ENCODE measurements at places on chromosomes 4 and X.

DNA sequence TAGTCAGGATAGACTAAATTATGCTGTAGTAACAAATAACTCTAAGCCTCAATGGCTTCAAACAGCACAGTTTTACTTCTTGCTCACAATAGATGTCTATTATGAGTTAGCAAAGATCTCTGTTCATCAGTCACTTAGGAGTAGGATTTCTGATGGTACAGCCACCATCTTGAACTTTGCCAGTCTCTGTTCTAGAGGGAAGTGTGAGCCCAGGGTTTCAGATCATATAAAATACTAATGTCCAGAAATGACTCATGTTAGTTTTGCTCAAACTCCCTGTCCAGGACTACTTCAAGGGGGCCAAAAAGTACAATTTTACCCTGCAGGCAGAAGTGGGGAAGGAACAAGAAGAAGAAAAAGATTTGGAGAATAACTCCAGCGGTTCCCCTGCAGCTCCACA is 77.1 kb upstream of the LSM6 start:
- DNase-seq: no peak

- no peak for DNase-seq
These were observed 131.0 kb downstream of the COX18 start for GRCh38 chr4:72938516-72938915.

- DNase-seq: no peak
These were observed 537 bp downstream of the RBM10 start for GRCh38 chrX:47145395-47146120.

- DNase-seq: no peak
These were observed 619.7 kb downstream of the GRXCR1 start for GRCh38 chr4:43512253-43512652.

GRCh38 chrX:118143578-118143977 is 27.0 kb upstream of the KLHL13 start:
- DNase-seq: no peak

DNA sequence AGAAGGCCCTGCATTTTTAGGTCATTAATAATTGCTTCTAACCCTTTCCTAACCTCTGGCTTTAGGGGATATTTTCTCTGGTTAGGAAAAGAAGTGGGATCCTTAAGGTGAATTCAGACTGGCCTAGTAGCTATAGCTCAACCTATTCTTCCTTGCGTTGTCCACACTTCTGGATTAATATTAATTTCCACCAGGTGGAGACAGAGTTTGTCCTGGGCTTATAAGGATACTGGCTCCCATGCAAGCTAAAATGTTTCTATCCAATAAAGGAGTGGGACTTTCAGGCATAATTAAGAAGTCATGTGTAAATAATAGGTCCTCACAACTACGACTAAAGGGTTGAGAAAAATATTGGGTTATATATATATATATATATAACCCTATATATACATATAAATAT is 860.0 kb upstream of the POU3F4 start:
- no peak for DNase-seq

DNA sequence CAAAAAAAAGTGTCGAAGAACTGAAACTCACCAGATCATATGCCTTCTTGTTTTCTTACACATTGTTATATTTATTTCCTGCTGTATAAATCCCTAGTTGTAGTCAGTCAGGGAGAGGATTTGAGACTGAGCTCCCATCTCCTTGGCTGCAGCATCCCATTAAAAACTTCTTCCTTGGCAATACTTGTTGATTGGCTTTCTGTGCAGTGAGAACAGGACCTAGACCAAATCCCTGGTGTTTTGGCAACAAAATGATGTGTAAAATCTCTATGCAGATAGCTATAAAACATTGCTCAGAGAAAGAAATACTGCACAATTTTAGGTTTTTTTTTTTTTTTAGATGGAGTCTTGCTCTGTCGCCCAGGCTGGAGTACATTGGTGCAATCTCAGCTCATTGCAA is 47.9 kb downstream of the TRIML1 start:
- no peak for DNase-seq

DNA sequence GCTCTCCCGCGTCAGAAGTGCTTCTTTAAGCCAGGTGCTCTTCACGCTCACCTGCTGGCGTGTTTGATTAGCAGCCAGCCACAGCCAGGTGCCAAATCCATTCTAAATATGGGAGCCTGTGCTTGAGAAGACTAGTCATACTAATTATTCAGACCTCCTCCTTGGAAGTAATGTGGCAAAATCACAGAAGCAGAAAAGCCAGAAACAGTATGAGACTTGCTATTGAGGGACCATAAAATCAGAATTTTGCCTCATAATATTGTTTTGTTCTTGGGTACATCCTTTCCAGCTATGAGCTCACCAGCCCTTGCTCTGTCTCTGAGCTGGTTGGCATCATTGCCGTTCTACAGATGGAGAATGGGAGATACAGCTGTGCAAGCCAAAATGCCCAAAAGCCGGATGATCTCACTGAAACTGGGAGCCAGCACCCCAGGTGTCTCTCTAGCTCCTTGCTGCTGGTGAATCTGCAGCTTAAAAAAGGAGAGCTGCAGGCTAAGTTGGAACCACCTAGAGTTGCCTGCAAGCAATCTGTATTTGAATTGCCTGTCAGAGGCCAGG is 205.4 kb downstream of the SHROOM3 start:
- no peak for DNase-seq

DNA sequence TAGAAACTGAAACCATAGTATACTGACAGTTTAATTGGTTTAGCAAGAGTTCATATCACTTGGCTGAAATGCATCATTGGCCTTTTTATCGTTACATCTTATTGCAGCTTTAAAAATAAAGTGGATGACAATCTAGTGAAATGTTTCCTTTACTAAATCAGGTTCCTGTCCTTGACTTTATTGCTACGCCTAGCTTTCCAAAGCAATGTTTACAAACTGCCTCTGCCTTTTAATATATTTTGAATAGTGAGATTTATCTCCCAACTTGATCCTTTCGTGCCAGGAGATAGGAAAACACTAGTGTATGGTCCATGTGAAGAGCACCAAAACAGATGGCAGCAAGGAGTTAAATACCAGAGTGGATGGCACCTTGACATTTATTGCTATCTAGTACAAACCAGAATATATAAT is 67.0 kb downstream of the GPC3 start:
- DNase-seq: no peak

- DNase-seq: no peak
These were observed 201.1 kb upstream of the MBNL3 start for GRCh38 chrX:132689612-132690563.
